ENCODE measurements at places on chromosomes 1 and 21.

GRCh38 chr1:229180161-229180560 lies 90.8 kb upstream of the RAB4A start:
- no peak for DNase-seq

DNA sequence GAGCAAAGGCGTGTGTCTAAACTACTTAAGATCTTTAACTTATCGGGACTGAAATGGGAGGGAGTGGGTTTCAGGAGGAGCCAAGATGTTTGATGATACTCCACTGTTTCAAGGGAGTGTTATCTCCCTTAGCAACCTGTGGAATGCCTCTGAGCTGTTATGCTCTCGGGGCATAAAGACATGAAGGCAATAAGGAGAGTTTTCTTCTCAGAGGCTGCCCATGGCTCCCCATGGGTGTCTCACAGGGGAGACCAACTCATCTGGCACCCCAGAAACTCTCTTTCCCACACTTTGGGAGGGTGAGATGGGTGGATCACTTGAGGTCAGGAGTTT lies 130.0 kb downstream of the LIPI start:
- DNase-seq, result no peak

DNA sequence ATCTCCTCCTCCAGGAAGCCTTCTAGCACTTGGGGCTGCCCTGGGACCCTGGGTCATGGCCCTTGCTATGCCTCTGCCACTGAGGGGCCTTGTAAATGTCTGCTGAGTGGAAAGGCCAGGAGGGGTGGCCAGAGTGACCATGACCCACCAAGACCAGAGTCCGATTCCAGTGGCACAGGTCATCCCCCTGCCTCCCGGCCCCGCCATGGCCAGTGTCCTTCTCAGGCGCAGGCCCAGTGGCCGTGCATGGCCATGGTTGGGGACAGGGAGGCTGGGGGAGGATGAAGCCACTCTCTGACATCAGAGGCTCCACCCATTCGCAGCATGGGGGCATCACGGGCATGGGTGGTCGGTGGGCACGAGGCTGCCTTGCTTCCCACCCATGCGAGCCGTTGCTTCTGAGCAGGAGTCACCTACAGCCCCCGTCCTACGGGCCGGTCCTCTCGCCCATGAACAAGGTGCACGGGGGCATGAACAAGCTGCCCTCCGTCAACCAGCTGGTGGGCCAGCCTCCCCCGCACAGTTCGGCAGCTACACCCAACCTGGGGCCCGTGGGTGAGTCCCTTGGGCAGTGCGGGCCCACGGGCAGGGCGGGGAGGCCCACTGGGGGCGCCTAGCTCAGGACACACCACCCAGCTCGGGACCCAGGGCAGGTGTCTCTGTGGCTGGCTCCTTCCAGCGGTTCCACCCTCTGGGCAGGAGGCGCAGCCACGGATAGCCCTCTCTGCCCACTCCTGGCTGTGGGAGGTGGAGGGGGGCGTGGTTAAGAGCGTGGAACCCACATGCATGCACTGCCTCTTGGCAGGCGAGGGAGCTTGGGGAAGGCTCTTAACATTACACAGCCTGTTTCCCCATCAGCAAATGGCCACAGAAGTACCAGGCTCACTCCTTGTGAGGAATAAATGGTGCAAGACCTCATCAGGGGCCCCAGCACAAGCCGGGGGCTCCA lies 22.4 kb upstream of the CCDC27 start:
- no peak for DNase-seq

GRCh38 chr1:13583966-13584791 lies 547 bp downstream of the PDPN start:
- peak; percentile 50 for DNase-seq

DNA sequence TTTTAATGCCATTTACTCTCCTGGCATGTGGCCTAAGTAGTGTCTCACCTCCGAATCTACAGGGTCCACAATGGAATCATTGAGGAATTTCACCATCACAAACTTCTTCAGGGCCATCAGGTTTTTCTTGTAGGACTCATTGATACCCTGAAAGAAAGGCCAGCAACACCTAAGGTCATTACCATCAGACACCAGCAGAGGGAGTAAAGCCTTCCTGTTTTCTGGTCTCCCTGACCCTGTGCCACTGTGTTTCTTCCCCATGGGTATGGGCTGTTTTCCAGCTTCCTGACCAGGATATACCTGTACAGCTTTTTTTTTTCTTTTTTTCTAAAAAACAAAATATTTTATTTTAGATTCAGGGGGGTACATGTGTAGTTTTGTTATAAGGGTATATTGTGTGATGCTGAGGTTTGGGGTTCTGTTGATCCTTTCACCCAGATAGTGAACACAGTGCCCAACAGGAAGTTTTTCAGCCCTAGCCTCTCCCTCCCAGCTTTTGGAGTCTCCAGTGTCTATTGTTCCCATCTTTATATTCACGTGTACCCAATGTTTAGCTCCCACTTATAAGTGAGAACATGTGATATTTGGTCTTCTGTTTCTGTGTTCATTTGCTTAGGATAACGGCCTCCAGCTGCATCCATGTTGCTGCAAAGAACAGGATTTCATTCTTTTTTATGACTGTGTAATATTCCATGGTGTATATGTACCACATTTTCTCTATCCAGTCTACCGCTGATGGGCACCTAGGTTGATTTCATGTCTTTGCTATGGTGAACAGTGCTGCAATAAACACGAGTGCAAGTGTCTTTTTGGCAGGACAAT lies 18.3 kb downstream of the PPT1 start:
- DNase-seq, result peak; percentile 76

DNA sequence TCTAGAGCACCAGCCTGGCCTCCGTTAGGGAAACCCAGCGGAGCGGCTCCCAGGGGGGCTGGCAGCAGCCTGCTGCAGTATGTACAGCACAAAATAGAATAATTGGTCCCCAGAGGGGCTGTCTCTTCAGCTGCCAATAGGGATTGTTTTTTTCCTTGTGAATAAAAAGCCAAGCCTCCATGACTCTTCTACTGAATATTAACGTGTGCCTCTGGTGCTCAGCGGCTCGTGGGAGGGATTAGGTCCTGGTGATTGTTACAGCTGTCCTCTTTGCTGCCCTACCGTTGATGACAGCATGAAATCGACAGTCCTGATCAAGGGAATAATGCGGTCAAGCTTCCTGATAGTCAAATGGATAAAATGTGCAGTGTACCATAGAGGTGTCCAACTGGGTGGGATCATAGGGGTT lies 190.7 kb upstream of the RUNX1 start:
- no peak for DNase-seq

DNA sequence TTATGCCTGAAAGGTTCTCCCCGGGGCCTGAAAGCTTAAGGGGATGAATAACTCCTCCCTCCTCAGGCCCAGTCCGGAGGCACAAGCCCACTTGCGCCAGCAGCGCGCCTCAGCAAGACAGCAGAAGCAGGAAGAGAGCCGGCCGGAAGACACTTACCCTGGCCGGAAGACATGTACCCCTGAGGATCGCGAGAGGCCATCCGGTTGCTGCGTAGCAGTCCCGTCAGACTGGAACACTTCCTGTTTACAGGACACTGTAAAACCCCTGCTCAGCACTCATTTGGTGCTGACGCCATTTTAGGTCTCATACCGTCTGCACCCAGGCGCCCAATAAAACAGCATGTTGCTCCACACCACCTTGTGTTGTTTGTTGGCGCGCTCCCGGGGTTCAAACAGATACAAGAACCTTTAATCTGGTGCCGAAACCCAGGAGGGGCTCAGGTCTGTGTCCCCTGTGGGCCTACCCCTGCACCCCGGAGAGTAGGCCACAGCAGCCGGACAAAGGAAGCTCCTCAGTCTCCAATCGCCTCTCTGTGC lies 30.3 kb downstream of the VN1R5 start:
- no peak for DNase-seq

- DNase-seq, result no peak
Measured at GRCh38 chr1:109993885-109994284, 9.3 kb downstream of the AHCYL1 start.

DNA sequence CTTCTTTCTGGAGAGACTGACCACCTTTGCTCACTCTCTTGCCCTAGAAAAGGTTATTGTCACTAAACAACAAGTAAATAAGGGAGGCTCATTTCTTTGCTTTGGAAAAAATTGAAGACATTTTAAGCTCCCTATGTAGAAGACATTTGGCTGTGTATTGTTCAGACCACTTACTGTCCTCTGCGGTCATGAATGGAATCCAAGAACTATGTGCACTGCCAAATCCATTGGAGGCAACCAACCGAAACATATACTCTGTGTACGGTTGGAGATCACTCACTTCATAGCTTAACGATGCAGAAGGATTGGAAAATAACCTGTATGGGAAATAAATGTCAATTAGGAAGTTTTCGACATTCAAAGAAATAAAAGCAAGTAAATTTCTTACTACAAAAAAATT lies 332.8 kb downstream of the KCTD3 start:
- DNase-seq, result no peak

- peak; percentile 95 for DNase-seq
Measured at GRCh38 chr1:25022361-25023189, 92.5 kb upstream of the RUNX3 start.

DNA sequence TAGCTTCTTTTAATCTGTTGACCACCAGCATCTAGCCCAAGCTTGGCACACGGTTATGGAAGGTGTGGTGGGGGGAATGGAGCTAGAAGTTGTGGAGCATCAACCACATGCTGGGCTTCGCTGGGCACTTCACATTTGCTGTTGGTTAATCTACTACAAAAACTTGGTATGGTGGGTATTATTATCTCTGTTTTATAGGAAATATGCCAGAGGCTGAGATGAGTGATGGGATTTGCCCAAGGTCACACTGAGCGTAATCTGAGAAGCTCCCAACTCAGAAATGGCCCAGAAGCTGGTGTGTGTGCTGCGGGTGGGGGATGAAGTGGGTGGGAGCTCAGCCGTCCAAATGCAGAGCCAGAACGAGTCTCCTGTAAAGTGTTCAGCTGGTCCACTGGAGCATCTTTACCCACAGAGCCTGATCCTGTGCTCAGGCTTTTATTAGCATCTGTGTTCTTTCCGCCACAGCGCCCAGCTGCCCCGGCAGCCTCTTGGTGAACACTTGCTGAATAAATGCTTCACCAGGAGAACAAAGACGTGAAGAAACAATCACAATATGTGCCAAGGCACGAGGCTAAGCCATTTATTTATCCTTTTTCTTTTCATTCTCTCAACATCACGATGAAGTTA lies 98.6 kb upstream of the JUN start:
- DNase-seq, result no peak
